ENCODE measurements at places on chromosomes 4 and X.

- no peak for DNase-seq
Measured at GRCh38 chrX:14050709-14051108, 21.0 kb upstream of the GEMIN8 start.

DNA sequence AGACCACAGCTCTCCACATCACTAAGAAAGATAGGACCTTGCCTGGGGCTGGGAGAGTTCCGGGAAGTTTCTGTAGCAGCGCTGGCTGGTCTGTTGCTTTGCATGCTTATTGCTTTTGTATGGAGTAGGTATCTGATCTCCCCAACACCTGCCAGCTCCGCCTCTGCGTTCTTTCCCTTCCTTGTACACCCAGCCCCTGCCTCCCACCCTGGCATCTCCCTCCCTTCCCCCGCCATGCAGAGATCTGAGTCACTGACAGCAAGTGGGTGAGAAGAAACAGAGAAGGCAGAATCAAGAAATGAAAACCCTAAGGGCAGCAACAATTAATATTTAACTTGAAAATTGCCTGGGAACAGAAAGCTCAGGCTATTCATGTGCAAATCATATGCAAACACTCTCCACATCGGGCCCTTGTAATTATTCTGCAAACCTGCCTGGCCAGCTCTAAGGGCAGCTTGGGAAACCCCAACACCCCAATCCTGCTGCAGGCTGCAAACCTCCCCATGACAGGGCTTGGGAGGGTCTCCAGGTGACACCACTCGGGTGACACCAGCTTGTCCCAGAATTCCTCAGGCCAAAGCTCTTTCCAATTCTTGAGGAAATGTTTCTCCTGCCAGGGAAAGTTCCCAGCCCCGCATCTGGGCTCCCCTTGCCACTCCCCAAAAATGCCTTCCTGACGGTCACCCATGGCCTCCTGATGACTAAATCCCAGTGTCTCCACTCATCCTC, 257.2 kb downstream of the FBXW7 start:
- DNase-seq: no peak

- no peak for DNase-seq
Measured at GRCh38 chrX:105190252-105190853, 30.1 kb downstream of the TEX13A start.

DNA sequence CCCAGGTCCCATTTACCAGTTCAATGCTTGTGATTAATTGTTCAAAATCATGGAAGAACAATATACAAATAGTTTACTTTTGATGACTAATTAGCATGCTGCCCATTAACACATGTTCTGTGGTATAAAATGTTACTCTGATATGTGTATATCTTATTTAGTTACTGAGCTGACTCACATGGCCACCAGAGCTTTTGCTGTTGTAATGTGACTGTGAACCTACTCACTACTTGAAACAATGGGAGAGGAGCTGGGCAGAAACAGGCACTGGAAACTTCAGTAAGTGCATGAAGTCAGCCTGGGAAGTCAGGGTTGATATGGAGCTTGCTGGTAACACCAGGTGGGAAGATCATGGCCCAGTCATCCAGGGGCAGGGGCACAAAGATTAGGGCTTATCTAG, 72.7 kb upstream of the MAD2L1 start:
- DNase-seq: no peak

GRCh38 chr4:62394766-62395165, 1194.6 kb downstream of the ADGRL3 start:
- DNase-seq: no peak

DNA sequence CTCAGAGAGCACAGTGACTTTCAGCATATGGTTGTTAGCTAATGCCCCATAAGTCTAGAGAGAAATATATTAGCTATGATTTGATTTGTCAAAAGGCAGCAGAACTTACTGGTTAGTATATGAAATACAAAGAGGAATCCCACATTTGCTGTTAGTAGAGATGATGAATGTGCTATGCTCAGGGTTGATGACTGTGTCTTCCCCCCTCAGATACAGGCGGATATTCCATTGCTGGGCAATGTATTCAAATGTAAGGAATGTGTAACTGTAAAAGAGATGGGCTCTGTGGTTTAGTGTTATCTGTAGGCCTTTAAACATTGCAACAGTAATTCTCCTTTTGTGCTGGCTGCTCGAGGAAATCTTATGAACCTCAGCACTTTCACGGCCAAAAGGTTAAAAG, 528.9 kb upstream of the ARX start:
- no peak for DNase-seq

DNA sequence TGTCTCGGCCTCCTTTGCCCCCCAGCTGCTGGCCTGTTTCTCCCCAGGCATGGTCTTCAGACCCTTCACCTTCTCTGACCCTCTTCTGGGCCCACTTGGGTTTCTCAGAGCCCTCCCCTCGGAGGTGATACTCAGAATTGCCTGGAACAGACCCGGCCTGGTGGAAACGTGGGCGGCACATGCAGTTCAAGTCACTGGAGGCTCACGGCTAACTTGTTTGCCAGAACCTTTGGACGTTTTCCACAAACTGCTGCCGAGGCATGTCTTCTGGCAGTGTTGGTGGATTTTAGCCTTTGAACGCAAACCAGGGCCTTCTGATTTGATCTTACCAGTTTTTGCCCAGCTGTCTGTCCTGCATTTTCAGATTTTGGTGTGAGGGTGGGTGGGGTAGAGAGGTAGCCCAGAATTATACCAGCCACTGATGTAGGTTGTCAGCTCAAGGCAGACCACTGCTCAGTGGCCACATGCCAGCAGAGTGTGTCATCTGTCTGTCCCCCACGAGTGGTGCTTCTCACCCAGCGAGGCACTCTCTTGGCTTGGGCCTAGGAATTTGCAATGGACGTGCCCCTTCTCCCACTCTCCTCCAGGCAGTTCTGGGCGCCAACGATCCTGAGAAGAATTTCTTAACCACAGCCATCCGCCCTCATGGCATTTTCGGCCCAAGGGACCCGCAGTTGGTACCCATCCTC, 32.5 kb upstream of the ZNF185 start:
- no peak for DNase-seq

DNA sequence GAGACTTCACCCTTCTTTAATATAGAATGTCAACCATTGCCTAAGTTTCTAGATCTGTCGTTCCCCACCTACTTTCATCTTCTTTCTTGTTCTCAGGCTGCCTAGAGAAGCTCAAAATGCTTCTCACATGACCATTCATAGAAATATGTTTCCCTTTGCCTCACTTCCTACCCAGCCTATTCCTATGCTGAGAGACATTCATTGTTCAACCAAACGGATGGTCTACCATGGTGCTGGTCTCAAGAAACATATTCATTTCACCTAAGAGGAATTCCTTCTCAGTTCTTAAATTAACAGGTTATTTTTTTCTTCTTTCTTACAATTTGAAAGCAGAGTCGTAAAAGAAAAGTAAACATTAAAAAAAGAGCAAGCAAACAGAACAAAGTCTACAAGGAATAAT, 20.3 kb upstream of the SLC7A11 start:
- no peak for DNase-seq

- no peak for DNase-seq
Measured at GRCh38 chr4:72496119-72496518, 72.9 kb downstream of the ADAMTS3 start.

DNA sequence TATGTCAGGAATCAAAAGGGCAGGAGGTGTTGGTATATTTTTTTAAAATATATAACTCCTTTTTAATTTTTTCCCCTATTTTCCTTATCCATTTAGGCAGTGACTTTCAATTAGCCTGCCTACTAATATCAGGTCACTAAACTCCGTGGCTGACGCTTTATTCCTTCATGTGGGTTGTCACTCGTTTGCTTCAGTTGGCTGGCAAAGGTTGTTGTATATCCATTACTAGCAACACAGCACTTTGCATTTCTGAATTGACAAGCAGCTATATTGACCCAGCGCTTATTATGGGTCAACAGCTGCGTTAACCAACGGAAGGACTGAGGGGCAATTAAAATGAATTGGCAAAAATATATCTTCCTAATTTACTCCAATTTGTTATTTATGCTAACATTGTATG, 87.7 kb downstream of the ARX start:
- DNase-seq: no peak

GRCh38 chr4:88029556-88029955, 22.1 kb downstream of the PKD2 start:
- DNase-seq: no peak

DNA sequence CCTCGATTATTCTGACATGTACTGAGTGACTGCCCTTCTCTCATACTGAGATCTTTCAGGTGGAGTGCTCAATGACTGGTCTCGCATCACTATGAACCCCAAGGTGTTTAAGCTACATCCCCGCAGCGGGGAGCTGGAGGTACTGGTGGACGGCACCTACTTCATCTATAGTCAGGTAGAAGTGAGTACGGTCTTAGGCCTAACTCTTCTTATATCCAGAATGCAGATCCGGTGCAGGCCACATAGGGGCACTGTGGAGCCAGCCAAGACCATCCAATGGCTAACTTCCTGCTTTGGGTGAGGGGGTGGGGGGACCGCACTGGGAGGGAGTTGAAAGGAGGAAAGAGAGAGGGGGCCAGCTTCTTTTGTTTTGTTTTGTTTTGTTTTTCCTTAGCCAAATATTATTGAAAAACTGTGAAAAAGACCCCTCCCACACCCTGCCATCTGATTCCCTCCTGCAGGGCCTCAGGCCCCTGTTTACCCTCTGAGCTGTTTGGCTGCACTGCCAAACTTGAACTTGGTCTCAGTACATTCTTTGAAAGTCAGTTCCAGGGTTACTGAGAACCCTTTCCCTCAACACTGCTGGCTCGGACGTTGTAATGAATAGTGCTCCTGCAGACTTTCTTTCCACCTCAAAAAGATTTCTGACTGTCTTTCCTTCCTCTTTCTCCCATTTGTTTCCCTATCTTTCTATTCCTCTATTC, 16.2 kb downstream of the AWAT2 start:
- no peak for DNase-seq

GRCh38 chrX:109299091-109299490, 182.8 kb downstream of the GUCY2F start:
- no peak for DNase-seq

DNA sequence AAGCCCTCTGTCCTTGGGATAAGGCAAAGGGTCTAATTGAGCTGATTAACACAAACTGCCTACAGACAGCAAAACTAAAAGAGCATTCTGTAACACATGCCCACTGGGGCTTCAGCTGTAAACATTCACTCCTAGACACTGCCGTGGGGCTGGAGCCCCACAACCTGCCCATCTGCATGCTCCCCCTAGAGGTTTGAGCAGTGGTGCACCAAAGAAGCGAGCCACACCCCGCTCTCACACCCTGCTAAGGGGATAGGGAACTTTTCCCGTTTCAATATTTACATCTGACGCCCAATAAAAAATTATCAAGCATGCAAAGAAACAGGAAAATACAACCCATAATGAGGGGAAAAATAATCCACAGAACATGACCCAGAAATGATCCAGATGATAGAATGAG, 46.9 kb upstream of the HSD17B10 start:
- no peak for DNase-seq

DNA sequence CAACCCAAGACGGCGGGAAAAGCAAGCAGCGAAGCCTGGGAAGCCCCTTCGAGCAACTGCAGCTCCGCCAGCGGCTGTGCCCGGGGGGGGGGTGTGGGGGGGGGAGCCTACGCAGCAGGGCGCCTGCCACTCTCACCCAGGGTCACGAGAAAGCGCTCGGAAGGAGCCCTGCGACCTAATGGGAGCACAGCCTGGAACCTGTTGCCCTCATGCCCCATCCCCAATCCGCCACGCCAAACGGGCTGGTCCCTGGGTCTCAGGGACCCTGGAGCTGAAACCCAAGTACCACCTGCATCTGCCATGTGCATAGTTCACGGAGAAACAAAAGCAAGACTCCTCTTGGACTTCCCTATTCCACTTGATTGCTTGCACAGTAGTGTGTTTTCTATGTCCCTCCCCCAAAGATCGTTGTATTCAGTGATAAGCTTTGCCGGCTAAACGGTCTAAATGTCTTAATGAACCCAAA, 359 bp upstream of the GAB3 start:
- no peak for DNase-seq

DNA sequence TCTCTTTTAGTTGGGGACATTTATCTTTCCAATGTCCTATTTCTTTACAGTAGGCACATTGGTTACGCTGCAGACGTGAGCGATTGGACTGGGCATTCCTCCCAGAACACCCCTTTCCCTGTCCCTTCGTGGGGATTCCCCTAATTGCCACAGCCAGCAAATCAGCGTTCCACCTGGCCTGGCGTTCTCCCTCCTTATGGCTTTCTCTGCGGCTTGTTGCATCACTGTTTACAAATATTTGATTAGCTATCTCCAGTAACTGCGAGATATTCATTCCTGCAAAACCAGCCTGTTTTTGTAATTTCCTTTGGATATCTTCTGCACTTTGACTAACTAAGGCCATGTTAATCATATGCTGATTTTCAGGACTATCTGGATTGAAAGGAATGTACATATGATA, 202.5 kb upstream of the KLF8 start:
- no peak for DNase-seq

- DNase-seq: no peak
Measured at GRCh38 chr4:32129967-32130366, 1409.8 kb downstream of the PCDH7 start.

- DNase-seq: no peak
Measured at GRCh38 chr4:3829956-3830773, 64.0 kb downstream of the ADRA2C start.

DNA sequence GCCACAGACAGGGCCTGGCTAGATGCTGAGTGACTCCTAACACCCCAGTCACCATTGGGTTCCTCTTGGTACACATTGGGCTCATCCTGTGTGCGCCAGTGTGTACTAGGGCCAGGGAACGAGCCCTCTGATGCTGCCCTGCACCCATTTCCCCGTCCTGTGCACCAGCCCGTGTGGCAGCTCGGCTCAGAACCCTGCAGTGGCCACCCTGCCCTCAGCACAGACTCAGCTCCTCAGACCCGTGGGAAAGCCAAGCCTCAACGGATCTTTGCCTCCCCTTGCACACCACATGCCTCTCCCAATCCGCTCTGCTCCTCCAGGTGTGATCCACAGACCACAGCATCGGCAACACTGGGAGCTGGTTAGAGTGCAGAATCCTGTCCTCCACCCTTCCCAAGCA, 38.6 kb downstream of the EVC start:
- DNase-seq: no peak

- no peak for DNase-seq
Measured at GRCh38 chrX:42273387-42273786, 350.0 kb upstream of the CASK start.

- no peak for DNase-seq
Measured at GRCh38 chr4:165714650-165715049, 158.4 kb upstream of the TLL1 start.

DNA sequence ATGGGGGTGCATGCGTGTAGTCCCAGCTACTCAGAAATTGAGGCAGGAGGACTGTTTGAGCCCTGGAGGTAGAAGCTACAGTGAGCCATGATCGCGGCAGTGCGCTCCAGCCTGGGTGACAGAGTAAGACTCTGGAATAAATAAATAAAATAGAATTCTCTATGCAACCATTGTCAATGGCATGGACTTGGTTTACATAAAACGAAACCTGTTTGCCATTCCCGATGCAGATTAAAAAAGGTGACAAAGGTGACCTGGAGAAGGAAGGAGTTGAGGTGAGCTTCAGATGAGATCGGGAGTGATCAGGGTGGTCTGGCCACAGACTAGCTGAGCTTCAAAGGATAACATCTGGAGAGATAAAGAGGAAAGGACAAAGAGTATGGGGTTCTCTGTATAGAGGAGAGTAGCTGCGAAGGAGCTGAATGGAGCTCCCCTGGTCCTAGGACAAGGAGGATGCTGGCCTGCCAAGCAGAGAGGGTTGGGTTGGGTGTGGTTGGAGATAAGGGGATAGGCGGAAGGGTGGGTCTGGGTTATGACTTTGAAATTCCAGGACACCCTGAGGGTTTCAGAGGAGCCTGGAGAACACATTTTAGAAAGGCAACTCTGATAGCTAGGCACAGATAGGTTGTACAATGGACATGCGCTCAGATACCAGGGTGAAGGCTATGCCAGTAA, 98.6 kb downstream of the RBM47 start:
- no peak for DNase-seq

GRCh38 chr4:118797558-118798142, 38.3 kb downstream of the SEC24D start:
- DNase-seq: no peak

Measured in activated effector memory CD4-positive, alpha-beta T cell treated with Interleukin-2 at 50 U/mL for 16 hours (primary cell).